ENCODE measurements at places on chromosomes 16 and 17.

DNA sequence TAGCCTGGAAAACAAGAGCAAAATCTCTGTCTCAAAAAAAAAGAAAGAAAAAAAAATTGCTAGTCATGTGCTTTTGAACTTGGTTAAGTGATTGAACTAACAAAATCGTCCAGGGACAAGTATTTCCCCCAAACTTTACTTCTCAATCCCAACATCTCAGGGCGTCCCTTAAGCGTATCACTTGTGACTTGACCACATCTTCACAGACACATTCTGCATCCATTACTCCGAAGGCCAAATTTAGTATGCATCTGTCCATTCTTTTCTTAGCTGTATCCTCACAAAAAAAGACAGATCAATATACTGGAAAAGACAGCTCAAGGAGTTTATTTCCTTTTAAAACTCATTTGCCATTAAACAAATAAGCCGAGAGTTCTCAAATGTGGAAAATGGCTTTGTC is 5.9 kb upstream of the JPT1 start:
- DNase-seq, result no peak

GRCh38 chr17:14308965-14309879 is 8.3 kb downstream of the HS3ST3B1 start:
- peak; percentile 78 for DNase-seq

DNA sequence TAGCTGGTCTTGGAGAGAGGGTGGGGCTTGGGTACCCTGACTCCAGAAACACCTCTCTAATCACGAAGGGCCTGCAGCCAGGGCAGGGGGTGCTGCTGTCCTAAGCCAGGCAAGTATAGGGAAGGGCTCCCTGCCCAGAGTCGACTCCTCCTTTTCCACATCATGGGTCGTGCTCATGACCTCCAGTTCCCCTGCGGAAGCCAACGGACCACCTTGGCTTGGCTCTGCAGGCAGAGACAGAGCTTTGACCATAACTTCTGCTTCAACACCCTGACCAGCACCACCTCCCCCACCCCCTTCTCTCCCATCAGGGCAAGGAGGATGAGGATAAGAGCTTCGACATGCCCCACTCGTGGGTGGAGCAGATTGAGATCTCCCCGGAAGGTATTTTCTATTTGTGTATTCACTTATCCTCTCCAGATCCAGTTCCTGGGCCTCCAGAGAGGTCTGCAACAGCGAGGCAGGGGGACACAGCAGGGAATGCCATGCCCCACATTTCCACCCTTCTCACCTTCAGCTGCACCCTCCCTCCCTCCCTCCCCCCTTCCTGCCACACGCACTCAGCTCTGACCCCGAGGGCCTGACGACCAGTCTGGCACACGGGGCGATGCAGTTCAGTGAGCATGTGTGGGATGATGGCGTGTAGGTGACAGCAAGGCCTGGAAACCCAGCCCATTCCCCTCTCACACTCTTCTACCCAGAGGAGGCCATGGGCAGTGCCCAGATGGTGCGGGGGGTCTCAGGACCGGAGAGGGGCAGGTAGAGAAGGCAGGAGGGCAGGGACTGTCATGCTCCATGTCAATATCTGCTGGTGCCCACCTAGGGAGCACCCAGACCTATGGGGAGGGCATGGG is 14.0 kb upstream of the KATNB1 start:
- no peak for DNase-seq

- no peak for DNase-seq
Observed at GRCh38 chr16:58542291-58542690, 27.0 kb downstream of the SETD6 start.
